ENCODE measurements at places on chromosomes 4 and X.

DNA sequence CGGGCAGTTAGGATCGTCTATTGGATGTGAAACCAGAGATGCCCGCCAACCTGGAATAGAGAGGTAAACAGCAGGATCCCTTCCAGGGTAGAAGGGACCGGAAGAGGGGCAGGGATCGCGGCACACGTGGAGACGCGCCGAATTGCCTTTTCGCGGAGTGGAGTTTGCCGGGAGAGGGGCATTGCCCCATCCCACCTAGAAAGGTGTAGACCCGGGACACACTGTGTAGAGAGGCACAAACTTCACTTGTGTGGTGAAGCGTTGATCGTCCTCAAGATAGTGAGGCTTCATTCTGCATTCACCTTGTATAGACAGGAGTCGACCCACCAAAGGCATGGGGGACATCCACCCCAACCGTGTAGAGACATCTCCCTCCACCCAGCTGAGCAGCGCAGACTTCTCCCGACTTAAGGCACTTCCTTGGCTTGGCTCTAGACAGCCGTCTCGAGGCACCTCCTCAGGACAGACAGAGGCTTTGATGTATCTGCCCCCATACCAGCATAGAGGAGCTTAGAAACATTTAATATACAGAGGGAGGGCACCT is 410 bp downstream of the GNL3L start:
- DNase-seq, result no peak

- DNase-seq, result no peak
Observed at GRCh38 chrX:53474707-53475106, 40.5 kb upstream of the HSD17B10 start.

- no peak for DNase-seq
Observed at GRCh38 chr4:124104101-124104500, 608.4 kb downstream of the ANKRD50 start.

GRCh38 chr4:152643153-152644035 is 36.4 kb downstream of the TMEM154 start:
- DNase-seq, result peak; percentile 3

DNA sequence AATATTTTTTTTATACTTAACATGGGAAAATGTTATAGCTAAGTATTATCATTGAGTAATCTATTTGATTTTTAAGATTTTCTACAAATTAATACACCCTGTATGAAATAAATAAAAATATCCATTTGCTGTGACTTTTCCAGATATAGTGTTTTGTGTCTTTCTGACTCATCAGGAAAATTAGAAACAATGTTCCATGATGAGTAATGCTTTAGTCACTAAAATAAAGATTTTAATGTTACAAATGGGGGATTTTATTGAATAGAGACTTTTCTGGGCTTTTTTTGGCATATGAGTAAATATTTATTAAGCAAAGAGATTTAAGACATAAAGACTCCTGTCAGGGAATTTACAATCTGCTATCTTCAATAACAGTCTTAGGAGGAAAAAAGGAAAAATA is 279.2 kb upstream of the NOCT start:
- no peak for DNase-seq

GRCh38 chr4:80916770-80917169 is 113.7 kb upstream of the BMP3 start:
- no peak for DNase-seq

GRCh38 chrX:111180750-111181240 is 84.8 kb downstream of the PAK3 start:
- DNase-seq, result no peak

DNA sequence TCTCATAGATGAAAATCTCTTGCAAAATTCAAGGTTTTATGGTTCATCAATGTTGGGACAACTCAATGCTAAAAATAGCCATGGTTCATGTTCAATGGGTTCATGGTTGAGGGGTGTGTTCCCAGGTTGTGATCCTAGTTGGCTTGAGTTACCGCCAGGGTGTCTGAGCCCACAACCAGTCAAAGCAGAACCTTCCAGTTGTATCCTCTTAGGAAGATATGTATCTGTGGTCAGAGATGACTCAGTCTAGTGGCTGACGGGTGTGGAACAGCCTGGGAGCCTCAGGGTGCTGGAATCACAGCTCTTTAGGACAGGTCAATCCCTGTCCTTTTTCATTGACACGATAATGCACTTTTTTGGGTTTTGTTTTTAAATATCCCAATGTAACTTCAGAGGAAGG is 192.3 kb upstream of the NR3C2 start:
- no peak for DNase-seq
